ENCODE measurements at places on chromosomes 12 and 14.

DNA sequence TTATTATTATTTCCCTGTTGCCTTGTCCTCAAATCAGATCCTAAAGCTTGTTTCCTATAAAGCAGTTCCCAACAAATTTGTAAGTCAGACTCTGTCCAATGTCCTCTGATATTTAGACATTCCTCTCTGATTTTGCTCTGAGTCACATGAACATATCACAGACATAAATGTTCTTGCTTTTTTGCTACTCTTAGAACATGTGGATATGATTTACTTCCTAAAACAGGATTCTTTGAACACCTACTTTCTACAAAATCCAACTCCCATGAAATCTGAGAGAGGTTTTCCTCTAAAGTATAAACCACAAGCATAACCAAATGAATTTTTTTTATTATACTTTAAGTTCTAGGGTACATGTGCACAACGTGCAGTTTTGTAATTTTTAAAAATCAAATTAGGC is 181.3 kb upstream of the SLC38A2 start:
- no peak for DNase-seq

DNA sequence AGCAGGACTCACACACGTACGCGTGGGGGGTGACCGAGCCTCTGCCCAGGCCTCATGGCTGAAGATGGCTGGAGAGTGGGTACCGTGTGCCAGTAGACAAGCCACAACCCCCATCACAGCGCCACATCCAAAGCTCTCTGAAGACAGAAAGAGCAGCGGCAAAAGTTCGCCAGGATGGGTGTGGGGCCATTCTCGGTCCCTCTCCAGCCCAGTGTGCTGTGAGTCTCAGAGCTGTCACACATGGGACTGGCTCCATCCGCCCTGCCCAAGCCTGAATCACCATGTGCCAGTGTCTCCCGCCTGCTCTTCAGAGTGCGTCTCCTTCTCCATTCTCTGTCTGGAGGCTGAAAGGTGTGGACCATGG is 5.7 kb downstream of the TMEM179 start:
- no peak for DNase-seq

GRCh38 chr12:61412201-61412600 is 848.0 kb upstream of the USP15 start:
- DNase-seq, result no peak

GRCh38 chr14:24366721-24367513 is 1.1 kb upstream of the NFATC4 start:
- DNase-seq, result no peak

DNA sequence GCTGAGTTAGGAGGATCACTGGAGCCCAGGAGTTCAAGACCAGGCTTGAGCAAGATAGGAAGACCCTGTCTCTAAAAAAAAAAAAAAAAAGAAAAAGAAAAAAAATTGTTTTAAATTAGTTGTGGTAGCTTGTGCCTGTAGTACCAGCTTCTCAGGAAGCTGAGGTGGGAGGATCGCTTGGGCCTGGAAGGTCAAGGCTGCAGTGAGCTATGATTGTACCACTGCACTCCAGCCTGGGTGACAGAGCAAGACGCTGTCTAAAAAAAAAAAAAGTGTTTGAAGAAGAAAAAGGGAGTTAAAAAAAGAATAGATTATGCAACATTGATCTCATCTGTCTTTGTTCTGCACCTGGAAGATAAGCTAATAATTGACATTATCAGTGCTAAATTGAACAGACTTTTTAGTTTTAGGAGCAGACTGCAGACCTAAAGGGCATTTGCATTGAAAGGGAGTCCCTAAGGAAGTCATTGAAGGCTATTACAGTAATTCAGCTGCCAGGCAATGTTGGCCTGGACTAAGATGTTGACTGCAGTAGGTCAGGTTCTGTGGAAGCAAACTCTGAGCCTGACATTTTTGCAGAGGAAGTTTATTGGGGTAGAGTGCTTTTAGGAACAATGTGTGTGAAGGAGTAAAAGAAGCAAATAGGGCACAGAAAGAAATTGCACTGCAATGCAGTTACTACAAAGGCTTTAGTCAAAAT is 215.8 kb downstream of the PCNX1 start:
- no peak for DNase-seq

DNA sequence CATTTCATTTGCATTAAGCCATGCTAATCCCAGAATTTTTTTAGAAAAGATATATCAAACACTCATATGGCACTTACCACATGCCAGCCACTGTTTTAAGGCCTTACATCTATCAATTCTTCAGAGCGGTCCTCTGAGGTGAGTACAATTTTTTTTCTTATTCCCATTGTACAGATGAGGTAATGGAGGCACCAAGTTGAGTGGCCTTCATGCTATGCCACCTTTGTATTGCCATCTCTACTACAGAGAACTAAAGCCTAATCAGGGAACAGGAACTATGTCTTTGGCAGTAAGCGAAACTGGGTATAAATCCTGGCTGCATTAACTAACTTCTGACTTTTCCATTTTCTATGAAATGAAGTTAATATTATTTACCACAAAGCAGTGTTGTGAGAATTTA is 27.1 kb downstream of the SLC38A4 start:
- DNase-seq, result no peak

GRCh38 chr12:114636723-114637480 is 47.1 kb downstream of the TBX3 start:
- DNase-seq, result no peak

DNA sequence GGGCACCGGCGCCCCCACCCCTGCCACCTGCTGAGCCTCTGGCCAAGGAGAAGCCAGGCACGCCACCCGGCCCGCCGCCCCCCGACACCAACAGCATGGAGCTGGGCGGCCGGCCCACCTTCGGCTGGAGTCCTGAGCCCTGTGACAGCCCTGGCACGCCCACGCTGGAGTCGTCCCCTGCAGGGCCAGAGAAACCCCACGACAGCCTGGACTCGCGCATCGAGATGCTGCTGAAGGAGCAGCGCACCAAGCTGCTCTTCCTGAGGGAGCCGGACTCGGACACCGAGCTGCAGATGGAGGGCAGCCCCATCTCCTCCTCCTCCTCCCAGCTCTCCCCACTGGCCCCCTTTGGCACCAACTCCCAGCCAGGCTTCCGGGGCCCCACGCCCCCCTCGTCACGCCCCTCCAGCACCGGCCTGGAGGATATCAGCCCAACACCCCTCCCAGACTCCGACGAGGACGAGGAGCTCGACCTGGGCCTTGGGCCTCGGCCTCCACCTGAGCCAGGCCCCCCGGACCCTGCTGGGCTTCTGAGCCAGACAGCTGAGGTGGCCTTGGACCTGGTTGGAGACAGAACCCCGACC is 6.5 kb downstream of the SETD1B start:
- no peak for DNase-seq

All from activated T-cell treated with anti-CD3 and anti-CD28 coated beads for 24 hours (primary cell).